ENCODE measurements at places on chromosomes 3 and 15. TPM values are rescaled to one million over a fixed set of nuclear protein-coding genes. Genes with fewer than 3 reads are reported as not detected.
A peak's percentile ranks its signal among the peaks of the same experiment; 100 is the strongest.

GRCh38 chr3:153980252-153980590 is 141.0 kb upstream of the ARHGEF26 start:
- DNase-seq: no peak

Gene HDGFL3
- 4.4 TPM for total RNA-seq

DNA sequence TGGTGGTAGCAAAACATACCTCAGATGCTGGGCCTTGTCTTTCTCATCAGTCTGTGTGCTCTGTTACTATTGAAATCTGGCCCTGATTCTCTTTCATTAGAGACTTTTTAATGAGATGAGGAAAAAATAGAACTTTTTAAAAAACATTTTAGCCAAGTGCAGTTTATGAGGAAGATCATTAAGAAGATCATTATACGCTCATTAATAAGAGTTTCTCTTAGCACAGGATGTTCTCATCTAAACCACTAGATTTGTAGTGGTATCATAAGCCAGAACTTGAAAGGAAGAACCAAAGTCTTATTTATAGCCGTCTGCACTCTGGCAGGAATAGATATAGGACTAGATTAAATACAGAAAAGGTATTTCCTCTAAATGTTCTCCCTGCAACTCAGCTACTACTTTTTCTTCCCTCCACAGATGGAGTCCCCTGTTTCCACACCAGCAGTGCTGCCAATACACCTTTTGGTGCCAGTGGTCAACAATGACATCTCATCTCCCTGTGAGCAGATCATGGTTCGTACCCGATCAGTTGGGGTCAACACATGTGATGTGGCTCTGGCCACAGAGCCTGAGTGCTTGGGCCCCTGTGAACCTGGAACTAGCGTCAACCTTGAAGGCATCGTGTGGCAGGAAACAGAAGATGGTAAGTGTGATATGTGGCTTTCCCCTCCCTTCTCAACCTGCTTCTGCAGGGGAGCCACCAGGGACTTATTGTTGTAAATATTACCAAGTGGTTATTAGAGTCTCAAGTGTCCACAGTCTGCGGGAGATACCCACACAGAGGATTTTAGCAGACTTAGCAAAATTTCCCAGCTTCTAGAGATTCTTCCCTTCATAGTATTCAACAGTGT is 152.8 kb downstream of the RBPMS2 start:
- DNase-seq: peak; percentile 32

DNA sequence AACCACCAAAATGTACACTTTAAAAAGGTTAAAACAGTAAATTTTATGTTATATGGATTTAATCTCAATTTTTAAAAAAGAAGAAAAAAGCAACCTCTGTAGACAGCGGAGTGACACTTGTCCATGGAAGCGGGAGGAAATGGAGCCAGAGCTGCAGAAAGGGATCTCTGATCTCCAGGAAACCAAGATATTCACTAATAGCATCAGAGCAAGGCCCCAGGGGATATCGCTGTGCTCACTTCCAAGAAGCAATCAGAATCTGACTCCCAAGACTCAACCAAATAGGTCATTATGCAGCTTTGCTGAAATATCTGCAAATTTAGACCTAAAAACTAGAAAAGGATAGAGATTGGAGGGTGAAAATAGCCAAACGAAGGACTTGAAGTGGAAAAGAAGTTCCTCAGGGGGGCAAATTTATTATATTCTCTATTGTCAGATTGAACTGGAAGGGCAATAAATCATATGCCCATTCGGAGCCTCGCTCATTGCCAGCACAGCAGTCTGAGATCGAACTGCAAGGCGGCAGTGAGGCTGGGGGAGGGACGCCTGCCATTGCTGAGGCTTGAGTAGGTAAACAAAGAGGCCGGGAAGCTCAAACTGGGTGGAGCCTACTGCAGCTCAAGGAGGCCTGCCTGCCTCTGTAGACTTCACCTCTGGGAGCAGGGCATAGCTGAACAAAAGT is 62.0 kb upstream of the ATP2C1 start:
- DNase-seq: no peak

- DNase-seq: no peak
These were observed 51.0 kb upstream of the DLG1 start for GRCh38 chr3:197349368-197349767.

DNA sequence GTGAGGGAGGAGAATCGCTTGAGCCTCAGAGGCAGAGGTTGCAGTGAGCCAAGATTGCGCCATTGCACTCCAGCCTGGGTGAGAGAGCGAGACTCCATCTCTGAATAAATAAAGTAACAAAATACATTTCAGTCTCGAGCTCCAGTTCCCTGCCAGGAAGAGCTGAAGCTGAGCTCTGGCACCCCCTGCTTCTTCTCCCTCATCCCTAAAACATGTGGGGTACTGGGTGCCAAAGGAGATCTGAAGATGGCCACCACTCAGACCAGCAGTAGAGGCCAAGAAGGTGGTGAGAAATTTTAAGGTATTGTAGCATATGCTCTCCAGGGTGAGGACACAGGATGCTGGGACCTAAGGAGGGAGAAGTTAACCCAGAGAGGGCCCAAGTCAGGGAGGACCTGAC is 75.0 kb upstream of the CGNL1 start:
- DNase-seq: no peak

Gene CHL1
- 0.97 TPM for total RNA-seq

DNA sequence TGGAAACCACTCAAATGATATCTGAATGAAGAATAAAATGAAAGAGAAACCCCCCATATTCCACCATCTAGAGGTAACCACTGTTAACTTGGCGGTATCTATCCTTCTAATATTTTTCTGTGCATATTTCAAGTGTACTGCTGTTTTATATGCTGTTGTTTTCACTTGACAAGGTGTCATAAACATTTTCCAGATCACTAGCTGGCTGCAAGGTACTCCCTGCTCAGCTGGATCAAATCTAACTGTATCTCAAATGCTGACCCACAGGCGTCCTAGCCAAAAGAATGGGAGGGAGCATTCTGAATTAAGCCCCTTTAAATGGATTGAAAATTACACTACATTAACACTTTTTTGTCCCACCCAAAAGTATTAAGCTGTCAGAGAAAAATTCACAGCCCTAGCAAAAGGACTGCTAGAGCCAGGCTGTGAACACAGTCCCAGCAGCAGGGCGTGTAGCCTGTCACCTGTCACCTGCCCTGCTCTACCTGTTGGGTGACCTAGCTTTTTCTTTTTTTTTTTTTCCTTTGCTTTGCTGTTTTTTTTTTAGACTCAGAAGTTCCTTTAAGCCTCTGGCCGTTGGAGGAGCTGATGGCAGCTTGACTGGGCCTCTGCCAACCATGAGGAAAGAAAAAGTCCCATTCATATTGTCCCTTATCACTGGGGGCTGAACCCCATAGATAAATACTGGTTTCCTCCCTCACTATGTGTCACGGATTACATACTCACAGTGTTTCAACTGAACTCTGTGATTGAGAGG is 93.7 kb upstream of the TSC22D2 start:
- DNase-seq: no peak

Gene BCL2A1
- 27.0 TPM for total RNA-seq

Gene RETNLB
- total RNA-seq: not detected

Gene AGBL1
- total RNA-seq: not detected

GRCh38 chr3:11671648-11672100 is 28.0 kb upstream of the VGLL4 start:
- no peak for DNase-seq

DNA sequence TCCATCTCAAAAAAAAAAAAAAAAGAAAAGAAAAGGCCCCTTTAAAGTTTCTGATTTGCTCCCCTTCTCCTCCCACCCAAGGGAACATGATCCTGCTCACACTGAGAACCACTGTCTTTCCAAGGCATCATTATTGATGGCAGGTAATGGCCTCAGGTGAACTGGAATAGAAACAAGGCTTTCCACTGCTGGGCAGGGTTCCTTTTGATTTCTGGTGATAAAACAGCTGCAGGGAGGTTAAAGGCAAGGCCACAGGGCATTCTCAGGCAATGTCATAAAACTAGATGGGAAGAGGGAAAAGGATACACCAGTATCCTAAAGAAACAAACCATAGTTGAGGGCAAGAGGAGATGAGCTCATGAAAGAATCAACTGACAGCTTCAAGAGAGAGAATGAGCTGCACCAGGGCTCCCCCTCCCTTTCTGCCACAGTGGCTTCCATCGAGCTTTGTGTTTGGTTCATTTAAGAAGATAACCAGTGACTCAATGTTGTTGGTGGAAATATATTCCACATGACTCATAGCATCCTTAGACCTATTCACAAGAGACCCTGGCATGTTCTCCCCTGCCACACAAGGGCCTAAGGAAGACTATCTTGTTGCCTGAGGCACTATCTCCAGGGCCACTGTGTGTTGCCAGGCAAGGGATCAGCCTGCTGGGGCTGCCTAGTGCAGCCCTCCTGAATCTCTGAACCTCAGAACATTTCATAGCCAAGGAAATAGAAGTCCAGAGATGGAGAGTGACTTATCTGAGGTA is 86.4 kb downstream of the WDR76 start:
- no peak for DNase-seq

Gene LTF
- not detected for total RNA-seq

Gene EFCC1
- 0.12 TPM for total RNA-seq

DNA sequence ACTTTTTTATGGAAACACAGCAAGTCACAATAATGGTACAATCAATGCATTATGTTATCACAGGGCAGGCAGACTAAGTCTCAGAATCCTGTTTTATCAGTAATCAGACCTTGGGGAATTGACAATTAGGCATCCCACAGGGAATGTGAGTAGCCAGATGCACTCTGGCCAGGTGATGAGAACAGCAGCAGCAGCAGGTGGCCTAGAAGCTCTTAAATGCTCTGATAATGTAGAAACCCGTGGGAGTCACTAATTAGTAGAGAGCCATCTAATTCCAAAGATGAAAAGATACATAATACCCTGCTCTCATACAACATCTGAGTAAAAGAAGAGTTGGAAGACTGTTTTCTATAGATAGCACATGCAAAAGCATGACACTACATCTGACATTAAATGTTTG is 12.6 kb downstream of the CEP152 start:
- DNase-seq: no peak

DNA sequence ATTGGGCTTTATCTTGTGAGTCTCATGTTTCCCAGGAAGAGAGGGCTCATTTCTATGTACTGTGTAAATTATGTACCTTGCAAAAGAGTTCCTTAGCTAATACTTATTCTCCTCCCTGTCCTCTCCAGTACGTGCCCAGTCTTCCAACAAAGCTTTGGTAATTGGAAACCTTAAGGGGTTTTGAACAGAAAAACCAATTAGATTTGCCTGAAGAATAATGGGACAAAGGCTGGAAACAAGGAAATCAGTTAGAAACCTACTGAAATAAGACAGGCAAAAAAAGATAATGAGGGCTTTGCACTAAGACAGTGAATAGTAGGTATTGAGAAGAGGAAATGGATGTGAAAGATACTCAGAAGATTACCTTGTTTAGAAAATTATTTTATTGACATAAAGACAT is 82.5 kb downstream of the SPRED1 start:
- no peak for DNase-seq

GRCh38 chr3:51269466-51269865 is 115.6 kb upstream of the MANF start:
- no peak for DNase-seq

DNA sequence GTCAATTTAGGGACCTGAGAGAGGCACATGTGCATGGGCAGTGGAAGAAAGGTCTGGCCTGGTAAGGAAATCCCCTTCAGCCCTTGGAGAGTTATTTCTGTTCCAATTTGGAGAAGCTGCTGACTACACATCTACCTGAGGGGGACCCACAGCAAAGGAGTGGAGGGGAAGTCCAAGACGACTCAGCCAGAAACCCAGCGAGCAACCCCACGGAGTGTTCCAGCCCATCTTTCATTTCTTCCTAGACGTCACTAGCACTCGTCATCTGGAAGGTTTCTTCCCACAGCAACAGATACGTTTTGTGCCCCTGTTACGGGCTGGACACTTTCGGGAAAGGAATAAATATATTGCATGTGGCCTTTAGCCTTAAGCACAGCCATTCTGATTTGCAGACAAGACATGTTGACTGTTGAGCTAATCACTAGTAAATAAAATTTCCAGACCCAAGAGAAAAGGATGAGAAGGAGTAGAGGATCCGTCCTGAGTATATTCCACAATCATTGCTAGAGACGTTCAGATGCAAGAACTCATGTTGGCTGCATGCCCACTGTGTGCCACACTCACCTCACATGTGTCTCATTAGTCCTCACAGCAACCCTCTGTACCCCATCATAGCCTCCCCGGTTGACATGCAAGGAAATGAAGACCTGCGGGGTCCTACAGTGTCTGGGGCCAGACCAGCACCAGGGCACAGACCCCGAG is 7.8 kb upstream of the FAM174B start:
- no peak for DNase-seq

Gene GHRL
- total RNA-seq: 0.85 TPM

GRCh38 chr3:73600293-73600938 is 24.3 kb downstream of the PDZRN3 start:
- no peak for DNase-seq

- no peak for DNase-seq
These were observed 433.8 kb upstream of the CBLB start for GRCh38 chr3:106302451-106303221.

Gene PARP15
- 87.6 TPM for total RNA-seq

GRCh38 chr15:26352406-26352805 is 420.5 kb downstream of the GABRB3 start:
- no peak for DNase-seq

DNA sequence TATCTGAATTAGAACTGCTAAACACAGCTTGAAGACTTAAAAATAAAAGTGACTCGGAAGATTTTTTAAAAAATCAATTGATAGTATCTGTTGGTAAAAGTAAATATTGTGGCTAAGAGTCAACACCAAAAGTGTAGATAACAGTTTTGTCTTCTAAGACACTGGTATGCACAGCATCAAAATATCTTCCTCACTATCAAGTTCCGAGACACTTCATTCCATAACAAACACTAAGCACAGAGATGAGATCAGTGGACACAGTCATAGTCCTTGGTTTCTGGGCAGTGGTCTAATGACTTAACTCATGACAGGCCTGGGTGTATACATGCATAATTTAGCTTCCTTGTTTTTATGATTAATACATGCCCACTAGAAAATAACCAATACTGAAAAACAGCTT is 63.2 kb downstream of the PXYLP1 start:
- no peak for DNase-seq

DNA sequence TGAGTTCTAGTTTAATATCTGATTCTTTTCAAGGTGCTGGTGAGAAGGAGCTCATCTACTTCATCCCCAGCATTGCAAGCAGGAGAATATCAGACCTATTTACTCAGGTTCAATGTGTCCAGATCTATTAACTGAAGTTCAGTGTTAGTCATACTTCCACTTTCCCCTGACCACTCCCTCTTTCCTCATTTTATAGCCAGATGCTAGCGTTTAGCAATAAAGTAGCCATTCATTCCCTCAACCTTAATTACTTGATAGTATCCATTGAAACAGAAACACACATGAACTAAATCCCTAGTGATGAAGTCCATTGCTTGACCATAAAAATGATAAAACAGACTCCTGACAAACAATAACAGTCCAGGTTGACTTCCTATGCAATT is 60.0 kb downstream of the RPL22L1 start:
- DNase-seq: no peak
